Activated T-helper 1 cell treated with anti-CD3 and anti-CD28 coated beads, Interleukin-12 subunit alpha, Interleukin-12 subunit beta, Interleukin-2, Interleukin-4 antibody, amounts not matched to agents 30 ng/mL and 10 ng/mL and 1 ng/mL, durations not matched to agents 14 hours and 24 hours and 36 hours (primary cell): ENCODE measurements at places on chromosomes 7 and 10. TPM values are rescaled to one million over a fixed set of nuclear protein-coding genes. Genes with fewer than 3 reads are reported as not detected.

DNA sequence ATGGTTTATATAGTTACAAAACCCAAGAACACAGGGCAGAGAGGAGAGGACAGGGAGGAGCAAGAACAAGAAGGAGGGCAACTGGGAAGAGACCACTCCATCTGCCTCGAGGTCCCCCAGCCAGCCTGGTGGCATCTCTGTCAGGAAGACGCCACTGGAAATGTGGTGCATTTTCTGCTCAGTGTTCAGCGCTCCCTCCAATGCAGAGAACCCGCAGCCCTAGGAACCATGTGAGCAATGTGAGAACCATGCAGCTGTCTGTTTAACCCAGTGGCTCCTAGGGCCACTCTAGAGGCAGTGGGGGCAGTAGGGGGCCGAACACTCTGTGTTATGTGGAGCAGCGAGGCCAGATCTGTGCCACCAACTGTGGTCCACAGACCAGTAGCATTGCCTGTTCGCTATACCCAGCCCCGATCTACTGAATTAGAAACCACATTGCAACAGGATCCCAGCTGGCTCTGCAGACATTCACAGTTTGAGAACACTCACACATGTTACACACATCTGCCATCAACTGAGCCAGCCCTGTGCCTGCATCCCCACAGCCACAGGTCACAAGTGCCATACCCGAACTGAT is 110.2 kb downstream of the CPXM2 start:
- no peak for DNase-seq

The AP5Z1 gene
- 55.9 and 56.8 TPM in 2 replicates for total RNA-seq

- DNase-seq: no peak
These were observed 26.0 kb downstream of the SPOCK2 start for GRCh38 chr10:72062382-72062781.

The ECHS1 gene
- total RNA-seq: 69.3 and 69.6 TPM in 2 replicates

- no peak for DNase-seq
These were observed 28.1 kb upstream of the KNDC1 start for GRCh38 chr10:133131734-133132472.

- no peak for DNase-seq
These were observed 16.7 kb downstream of the LSMEM1 start for GRCh38 chr7:112497481-112497880.

DNA sequence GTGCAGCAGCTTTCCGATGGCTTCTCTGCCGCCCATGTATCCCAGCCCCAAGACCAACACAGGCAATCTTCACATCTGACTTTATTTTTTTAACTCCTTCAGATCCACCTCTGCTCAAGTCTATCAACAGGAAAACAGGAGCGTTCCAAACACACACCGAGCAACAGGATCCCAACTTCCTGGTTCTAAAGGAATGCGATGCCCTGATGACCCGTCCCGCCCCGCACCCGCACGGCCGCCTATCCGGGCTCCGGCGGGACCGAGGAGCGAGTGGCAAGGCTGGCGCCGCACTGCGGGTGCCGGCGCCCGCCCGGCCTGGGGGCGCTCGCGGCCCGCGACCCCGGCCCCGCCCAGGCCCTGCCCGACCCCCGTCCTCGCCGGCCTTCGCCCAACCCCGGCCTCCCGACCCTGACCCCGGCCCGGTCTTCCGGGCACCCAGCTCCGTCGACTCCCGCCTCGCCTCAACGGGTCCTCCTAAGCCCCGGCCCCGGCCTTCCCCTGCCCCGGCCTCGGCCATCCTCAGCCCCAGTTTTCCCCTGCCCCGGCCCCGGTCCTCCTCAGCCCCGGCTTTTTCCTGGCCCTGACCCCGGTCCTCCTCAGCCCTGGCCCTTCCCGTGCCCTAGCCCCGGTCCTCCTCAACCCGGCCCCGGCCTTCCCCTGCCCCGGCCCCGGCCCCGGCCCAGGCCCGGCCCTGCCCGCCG is 730 bp downstream of the LARP4B start:
- peak; percentile 25 for DNase-seq

The MAT1A gene
- not detected in 2 replicates for total RNA-seq

DNA sequence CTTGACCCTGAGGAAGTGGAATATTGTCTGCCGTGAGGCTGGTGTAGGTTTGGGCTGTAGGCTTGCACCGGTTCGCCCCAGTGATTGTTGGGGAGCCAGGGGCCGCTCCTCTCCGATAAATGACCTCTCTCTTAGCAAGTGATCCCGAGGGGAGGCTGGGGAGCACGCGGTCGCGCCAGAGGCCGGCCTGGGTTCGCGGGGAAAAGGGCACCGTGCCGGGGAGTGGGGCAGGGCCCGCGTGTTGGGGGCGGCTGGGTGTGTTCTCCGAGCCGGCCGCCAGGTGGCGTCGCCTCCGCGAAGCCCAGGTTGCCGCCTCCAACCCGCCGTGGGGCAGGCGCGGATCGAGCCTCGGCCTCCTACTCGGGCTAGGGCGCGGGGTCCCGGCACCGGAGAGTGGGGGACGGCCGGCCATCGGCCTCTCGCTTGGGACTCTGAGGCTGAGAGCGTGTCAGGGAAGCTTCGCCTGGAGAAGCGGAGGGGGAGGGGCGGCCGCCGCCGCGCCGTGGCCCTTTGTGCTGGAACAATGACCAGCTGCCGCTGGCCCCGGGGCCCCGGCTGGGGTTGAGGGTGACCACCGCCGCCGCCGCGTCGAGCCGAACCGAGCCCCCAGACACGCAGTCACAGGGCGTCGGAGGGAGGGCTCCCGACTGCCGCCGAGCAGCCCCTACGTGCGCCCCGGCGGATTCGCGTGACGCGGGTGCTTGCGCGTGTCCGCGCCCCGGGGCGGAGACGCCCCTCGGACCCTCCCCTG is 442 bp upstream of the LZTS2 start:
- peak; percentile 77 for DNase-seq

DNA sequence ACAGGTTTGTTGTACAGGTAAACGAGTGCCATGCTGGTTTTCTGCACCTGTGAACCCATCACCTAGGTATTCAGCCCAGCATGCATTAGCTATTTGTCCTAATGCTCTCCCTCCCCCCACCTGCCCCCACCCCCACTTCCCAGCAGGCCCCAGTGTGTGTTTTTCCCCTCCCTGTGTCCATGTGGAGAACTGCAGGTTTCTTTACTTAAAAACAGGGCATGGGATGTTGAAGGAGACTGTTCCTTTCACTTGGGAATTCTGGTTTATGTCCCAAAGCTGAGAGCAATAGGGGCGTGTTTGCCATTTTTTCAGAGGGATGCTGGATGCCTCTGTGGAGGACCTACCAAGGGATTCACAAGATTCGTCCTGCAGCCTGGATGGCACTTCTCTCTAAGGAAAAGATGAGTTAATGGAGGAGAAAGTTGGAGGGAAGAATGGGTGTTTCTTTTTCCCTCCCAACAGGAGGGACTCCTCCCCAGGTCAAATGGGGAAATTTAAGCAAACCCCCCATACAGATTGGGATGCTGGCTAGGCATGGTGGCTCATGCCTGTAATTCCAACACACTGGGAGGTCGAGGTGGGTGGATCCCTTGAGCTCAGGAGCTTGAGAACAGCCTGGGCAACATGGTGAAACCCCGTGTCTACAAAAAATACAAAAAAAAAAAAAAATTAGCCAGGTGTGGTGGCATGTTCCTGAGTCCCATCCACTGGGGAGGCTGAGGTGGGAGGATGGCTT is 136.0 kb downstream of the GALNT17 start:
- DNase-seq: no peak

GRCh38 chr10:22481687-22482539 is 136.6 kb downstream of the SPAG6 start:
- no peak for DNase-seq

The CYP26C1 gene
- total RNA-seq: not detected in 2 replicates

GRCh38 chr10:131288648-131289047 is 22.9 kb downstream of the TCERG1L start:
- no peak for DNase-seq

The PI4K2A gene
- total RNA-seq: 19.3 and 19.7 TPM in 2 replicates

The ZMYND11 gene
- 31.1 and 31.4 TPM in 2 replicates for total RNA-seq

DNA sequence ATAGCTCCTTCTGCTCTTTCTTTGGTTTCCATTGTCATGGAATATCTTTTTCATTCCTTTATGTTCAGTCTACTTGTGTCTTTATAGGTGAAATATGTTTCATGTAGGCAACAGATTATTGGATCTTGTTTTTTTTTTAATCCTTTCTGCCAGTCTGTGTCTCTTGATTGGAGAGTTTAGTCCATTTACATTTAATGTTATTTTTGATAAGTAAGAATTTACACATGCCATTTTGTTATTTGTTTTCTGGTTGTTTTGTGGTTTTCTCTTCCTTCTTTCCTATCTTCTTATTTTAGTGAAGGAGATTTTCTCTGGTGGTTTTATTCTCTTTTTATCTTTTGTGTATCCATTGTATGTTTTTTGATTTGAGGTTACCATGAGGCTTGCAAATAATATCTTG is 52.5 kb upstream of the TAS2R16 start:
- DNase-seq: no peak

The BCL7B gene
- 80.6 and 86.0 TPM in 2 replicates for total RNA-seq

GRCh38 chr10:97011397-97011796 is 174.4 kb downstream of the SLIT1 start:
- no peak for DNase-seq

GRCh38 chr7:155529346-155529745 is 17.0 kb downstream of the CNPY1 start:
- DNase-seq: no peak

DNA sequence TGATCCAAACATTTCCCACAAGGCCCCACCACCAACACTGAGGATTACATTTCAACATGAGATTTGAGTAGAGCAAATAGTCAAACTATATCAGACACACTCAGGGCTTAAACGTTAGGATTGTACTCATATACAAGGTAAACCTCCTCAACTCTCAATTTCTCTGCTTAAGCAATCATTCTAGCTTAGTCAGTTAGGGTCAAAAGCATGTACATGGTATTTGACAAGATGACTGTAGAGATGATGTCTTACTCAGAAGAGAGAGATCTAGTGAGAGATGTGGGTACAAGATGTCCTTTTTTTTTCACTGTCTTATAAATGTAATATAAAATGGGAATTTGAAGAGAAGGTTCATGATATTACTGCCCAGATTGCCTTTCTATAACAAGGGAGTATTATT is 270.1 kb downstream of the PRKG1 start:
- no peak for DNase-seq

The RHBDD2 gene
- total RNA-seq: 59.9 and 63.9 TPM in 2 replicates

- no peak for DNase-seq
These were observed 12.9 kb upstream of the SNX10 start for GRCh38 chr7:26278770-26279169.

DNA sequence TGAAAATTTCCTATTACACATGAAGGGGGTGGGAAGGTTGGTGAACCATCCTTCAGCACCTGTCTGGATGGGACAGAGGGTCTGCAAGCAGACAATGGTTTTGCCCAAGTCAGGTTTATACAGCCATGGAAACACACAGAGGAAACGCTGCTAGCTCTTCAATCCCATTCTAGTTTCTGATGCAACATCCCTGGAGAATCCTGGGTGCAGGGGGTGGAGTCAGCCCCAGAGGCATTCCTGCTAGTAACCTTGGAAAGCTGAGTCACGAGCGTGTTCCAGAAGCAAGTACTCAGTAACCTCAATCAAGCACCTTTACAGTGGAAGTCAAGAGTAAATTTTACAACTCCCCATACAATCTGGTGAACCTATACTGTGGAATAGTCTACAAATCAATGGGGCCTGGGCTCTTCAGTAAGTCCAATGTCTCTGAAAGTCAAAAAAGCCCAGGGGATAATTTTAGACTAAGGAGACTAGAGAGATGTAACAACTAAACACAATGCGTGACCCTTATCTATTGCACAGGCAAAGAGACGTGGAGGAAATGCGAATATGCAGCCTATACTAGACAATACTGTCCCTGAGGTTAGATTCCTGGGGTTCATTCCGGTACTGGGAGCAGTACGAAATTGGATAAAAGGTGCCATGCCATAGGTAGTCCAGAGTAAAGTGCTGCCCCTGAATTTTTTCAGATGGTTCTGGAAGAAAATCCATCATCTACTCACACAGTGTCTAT is 95.4 kb downstream of the ZRANB1 start:
- no peak for DNase-seq

GRCh38 chr10:120612756-120613155 is 155.7 kb downstream of the PLPP4 start:
- DNase-seq: no peak

The TMEM26 gene
- not detected in 2 replicates for total RNA-seq
